ENCODE measurements at places on chromosomes 2 and 18. TPM values are rescaled to one million over a fixed set of nuclear protein-coding genes. Genes with fewer than 3 reads are reported as not detected.

- peak; percentile 55 for DNase-seq
Measured at GRCh38 chr2:24840962-24841945, 48.0 kb downstream of the CENPO start.

Gene UBR3
- total RNA-seq: 80.3 TPM

Gene CAPN14
- total RNA-seq: 0.36 TPM

DNA sequence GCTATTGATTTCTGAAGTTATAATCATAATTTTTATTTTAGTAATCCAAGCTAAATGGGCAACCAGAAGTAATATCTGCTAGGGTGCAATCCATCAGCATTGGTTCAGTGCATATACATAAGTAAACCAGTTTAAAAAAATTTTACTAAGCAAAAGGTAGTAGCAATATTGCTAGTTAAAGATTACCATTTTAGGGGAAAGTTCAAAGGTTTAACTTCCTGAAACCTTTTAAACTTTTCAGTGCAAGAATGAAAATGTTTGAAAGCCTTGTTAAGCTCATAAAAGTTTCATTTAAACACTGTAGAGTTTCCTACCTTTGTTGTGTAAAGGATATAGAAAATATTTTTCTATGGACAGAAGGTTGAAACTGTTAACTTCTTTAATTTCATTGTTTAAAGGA is 31.0 kb upstream of the EPB41L5 start:
- DNase-seq: no peak

DNA sequence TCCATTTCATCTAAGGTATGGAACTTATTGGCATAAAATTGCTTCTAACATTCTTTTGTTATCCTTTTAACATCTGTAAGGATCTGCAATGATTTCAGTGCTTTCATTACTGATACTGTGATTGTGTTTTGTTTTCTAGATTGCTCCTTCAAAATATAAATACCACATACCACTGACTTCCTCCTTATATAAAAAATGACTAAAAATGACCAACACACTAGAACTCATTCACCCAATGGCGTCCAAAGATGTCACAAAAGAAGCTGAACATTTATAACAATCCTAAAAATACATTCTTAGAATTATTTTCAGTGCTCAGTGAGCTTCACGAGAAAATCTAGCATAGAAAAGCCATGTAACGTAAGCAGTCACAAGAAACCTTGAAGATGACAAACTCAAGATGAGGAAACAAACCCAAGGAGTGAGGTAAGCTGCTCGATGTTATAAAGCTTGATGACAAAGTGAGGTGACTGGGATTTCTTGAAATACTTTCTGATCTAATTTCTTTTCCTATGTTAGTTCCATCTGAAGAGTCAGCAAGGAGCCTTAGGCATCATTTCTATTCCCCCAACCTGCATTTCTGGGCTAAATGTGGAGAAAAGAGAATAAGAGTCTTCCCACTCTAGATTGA is 42.6 kb downstream of the PNO1 start:
- no peak for DNase-seq

DNA sequence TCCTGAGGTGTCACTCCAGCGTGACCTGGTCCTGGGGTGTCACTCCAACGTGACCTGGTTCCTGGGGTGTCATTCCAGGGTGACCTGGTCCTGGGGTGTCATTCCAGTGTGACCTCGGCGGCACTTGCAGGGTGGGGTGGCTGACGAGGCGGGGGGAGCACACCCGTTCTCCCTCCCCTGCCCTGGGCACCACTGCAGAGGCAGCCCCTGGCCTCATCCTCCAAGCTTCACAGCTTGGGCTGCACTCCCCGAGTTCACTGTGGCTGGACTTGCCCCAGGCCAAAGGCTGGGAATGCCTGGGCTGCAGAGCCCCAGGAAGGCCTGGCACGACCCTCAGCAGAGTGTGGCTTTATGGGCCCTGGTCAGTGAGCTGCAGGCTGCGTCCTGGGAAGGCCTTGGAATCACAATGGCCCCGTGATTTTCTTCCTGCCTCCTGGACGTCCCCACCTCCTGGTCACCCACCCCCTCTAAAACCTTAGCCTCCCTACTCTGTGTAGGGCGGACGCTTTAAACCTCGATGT is 88.3 kb downstream of the NFATC1 start:
- peak; percentile 45 for DNase-seq

DNA sequence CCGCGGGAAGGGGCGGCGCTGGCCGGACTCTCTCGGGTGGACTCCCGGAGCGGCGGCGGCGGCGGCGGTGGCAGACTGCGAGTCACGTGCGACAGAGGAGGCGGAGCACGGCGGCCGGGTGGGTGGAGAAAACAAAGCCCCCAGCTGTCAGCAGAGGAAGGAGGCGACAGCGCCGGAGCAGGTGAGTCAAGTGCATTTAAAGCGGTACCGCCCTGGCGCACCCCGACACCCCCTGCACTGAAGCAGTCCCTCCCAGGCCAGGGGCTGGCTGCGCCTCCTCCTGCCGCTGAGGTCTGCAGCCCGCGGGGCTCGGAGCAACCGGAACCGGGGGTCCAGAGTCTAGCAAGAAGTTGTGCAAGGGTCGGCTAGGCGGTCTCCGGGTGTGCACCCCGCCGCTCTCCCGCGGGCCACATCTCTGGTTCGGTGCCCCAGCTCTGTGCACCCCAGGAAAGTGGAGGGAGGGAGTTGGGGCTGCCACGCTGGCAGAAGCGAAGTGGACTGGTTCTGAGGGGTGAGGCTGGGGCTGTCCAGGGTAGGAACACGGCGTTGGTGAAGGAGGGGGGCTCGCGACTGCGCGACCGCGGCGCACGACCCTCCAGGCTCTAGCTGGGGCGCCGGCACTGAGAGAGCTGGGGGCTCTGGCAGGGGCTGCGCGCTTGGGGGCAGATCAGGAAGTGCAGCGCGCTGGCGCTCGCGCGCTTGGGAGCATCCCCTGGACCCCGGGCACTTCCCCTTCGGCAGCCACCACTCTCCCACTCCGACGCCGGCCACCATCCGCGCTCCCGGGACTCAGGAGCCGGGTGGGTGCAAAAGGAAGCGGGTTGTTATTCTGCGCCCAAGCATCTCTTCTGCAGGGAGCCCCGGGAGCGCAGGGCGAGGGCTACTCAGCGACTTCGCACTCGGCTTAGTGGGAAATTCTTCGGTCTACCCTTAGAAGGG is 64.0 kb upstream of the MAPRE2 start:
- DNase-seq: peak; percentile 80

- DNase-seq: no peak
Measured at GRCh38 chr2:159256159-159256558, 30.3 kb downstream of the WDSUB1 start.

GRCh38 chr2:118848381-118849225 is 1.2 kb upstream of the EN1 start:
- no peak for DNase-seq

DNA sequence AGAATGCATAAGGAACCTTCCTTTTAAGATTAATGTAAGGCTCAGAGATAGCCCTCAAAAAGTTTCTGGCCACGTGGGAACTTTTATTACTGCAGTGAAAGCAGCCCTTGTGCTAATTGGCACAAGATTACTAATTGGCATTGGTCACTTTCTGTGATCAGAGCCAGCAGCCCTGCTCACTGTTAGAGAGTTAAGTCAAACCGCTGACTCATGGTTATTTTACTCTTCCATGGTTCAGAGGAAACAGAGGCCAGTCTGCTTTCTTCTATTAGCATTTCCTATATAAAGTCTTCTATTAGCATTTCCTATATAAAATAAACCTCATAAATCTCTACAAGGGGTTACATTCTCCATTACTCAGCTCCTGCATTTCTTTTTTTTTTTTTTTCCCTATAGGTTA is 1.5 kb upstream of the SLC35G4 start:
- DNase-seq: no peak

DNA sequence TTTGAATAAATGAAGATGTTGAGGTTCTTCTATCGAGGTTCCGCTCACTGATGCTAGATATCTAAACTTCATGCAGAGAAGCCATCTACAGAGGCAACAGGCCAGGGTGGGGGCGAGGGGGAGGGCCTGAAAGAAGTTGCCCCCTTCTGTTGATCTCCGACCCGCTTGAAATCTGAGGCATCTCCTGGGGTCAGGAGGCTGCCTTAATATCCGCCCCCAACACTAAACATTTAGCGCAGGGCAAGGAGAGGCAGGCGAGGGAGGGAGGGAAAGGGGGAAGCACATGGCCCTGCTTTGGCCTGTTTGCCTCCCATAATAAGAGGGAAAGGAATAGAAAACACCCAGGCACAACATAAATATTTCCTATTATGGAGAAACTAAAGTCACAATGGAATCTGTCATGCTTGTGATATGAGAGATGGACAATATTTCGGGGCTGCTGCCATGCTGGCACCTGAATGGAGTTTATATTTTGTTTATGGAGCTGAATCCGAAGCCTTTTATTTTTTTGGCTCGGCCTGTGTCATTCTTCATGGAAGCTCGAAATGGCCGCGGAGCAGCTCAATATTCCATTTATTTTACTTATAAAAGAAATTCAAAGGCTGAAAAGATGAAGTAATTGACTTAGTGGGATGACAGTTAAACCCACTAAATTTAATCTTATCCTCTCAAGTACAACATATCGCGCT is 221.1 kb downstream of the INSIG2 start:
- DNase-seq: no peak

Measured in sciatic nerve (tissue), 2 donors.